ENCODE measurements at places on chromosomes 2 and 18. TPM values are rescaled to one million over a fixed set of nuclear protein-coding genes. Genes with fewer than 3 reads are reported as not detected.

CD8B gene
- total RNA-seq = not detected

RMND5A gene
- total RNA-seq = 25.3 TPM

NTSR2 gene
- 0.08 TPM for total RNA-seq

CD8B2 gene
- not detected for total RNA-seq

NYAP2 gene
- total RNA-seq = not detected

XDH gene
- total RNA-seq = 1.2 TPM

TUBA3E gene
- 6.9 TPM for total RNA-seq

IL36A gene
- total RNA-seq = not detected

CRYGD gene
- total RNA-seq = not detected

HOXD11 gene
- 6.5 TPM for total RNA-seq

SRBD1 gene
- 7.9 TPM for total RNA-seq

LOXHD1 gene
- not detected for total RNA-seq

CCDC138 gene
- total RNA-seq = 7.4 TPM

MTLN gene
- 119 TPM for total RNA-seq

GPR55 gene
- total RNA-seq = not detected

KCNJ13 gene
- total RNA-seq = not detected

CCDC150 gene
- 4.5 TPM for total RNA-seq

ANKRD62 gene
- not detected for total RNA-seq

NEMP2 gene
- 5.5 TPM for total RNA-seq

LRRFIP1 gene
- 84.2 TPM for total RNA-seq

ACKR3 gene
- total RNA-seq = 15.6 TPM

OSBPL1A gene
- 20.4 TPM for total RNA-seq

SPHKAP gene
- not detected for total RNA-seq

GALNT13 gene
- total RNA-seq = 13.4 TPM

PID1 gene
- 4.1 TPM for total RNA-seq

CENPA gene
- 49.1 TPM for total RNA-seq

IL37 gene
- not detected for total RNA-seq

EVX2 gene
- total RNA-seq = not detected

OTOS gene
- total RNA-seq = not detected

Data from A549 treated with AZD2906 at 1 μM for 4 hours (cell line).